ENCODE measurements at places on chromosomes 16 and 17.

DNA sequence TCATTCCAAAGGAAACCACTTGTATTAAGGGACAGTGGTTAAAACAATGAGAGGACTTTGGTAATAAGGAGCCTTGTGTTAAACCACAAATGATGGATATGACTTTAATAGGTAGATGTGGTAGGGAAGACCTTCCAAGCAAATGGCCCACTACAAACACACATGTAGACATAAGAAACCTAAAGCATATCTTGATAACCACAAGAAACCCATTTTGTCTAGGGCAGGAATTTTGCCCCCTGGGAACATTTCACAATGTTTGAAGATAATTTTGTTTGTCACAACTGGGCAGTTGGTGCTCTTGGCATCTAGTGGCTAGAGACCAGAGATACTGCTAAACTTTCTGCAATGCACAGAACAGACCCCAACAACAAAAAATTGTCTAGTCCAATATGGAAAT, 25.8 kb downstream of the KCNJ2 start:
- DNase-seq = no peak

DNA sequence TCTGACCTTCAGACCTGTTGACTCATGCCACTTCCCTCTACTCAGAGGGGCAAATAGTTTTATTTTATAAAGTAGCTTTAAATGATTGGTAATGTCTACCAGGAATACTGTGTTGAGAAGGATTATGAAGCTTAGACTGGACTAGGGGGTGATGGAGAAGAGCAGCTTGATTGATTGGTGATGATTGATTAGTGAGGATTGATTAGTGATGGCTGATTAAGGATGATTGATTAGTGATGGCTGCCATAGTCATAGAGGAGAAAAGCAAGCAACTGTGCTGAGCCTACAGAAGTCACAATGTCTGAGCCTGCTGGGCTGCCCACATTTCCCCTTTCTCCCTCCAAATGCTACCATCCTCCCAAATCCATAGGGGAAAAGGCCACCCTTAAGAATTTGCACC, 206.8 kb upstream of the SALL1 start:
- no peak for DNase-seq

- no peak for DNase-seq
Measured at GRCh38 chr16:89545831-89546574, 14.5 kb upstream of the RPL13 start.

GRCh38 chr16:68839831-68840230, 3.5 kb upstream of the TANGO6 start:
- DNase-seq = no peak

DNA sequence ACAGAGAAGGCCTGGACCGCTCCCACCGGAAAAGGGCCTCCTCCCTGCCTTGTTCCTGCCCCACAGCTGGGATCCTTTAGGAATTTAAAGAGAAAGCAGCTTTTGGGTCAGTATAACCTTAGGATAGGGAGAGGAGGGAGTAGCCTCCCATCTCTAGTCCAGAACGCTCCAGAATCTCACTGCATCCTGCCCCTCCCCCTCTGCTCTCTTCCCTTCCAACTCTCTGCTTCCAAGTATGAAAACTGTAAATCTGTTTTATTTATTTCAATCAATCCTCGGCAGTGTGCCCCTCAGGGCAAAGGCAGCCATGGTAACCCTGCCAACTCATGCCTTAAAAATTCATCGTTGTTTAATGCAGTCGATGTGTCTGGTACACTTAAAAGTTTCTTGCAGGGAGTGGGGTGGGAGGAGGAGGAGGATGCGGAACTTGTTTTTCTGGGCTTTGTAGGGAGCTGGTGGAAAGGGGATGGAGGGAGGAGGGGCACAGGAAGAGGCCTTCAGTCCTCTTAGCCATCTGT, 21.2 kb upstream of the MTSS2 start:
- no peak for DNase-seq

- DNase-seq = no peak
Measured at GRCh38 chr17:15912416-15912955, 32.4 kb upstream of the ADORA2B start.

- no peak for DNase-seq
Measured at GRCh38 chr17:67801626-67802175, 23.6 kb upstream of the BPTF start.

DNA sequence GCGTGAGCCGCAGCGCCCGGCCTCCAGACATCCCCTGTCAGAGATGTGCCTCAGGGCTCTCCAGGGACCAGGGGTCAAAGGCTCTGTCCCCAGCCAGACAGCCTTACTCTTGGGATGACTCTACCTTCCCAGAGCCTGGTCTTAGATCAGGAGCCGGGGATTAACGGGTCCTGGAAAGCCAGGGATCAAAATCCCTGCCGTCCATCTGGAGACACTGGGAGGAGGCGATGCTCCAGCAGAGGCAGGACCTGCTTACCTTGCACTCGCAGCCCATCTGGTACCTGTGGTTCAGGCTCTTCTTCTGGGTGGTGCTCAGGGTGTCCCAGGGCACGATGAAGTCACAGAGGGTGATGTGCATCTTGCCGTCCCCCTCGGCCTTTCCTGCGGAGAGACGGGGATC, 16.7 kb upstream of the USP36 start:
- DNase-seq = no peak

DNA sequence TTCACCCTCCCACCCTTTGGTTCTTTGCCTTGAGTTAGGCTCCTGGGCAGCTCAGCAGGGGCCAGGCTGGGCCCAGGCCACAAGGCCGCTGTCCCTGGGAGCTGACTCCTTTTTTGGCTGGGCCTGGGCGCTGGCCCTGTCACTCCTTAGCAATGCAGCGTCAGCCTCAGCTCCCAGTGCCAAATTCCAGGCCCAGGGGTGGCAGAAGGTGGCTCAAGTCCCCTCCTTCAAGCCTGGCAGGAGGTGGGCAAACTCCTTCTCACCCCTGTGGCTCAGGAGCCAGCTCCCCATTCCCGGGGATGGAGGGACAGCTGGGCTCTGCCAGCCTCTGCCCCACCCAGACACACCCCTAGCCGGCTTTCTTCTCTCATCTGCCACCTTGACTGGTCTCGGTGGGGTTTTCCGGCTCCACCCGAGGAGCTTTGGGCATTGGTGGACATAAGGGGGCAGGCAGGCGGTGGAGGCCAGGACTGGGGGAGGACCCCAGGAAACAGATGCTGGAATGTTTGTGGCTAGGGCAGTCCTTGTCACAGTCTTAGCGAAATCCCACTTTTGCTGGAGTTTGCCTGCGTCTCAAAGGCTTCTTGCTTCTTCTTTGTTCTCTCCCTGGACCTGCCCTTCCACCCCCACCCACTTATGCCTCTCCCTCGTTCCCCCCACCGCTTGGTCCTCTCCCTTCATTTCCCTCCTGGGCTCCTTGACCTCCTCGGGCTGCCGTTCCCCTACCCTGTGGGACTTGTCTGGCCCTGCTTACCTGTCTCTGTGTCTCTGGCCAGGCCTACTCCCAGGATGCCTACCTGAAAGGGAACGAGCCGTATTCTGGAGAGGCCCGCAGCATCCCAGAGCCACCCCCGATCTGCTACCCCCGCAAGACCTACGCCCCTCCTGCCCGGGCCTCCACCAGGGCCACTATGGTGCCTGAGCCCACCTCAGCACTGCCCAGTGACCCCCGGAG, 37.4 kb downstream of the ARHGAP23 start:
- DNase-seq = no peak
